ENCODE measurements at places on chromosomes 5 and 9.

GRCh38 chr5:91065496-91065895 lies 317.6 kb downstream of the ARRDC3 start:
- no peak for DNase-seq

DNA sequence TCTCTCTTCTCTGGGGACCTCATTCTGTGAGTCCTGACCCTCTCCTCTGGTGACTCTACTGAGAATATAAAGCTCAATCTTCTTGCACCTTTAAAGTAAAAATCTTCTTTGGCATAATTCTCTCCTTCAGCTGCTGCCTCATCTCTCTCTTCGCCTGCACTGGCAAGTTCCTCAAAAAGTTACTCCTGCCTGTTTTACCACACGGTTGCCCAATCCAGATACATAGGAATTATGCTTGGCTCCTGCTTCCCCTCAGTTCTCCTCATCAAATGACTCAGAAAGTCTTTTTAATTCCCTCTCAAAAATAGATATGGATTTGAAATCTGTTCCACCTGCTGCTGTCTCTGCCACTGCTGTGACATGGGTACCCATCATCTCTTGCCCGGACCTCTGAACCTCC lies 14.4 kb upstream of the HRCT1 start:
- DNase-seq, result no peak

DNA sequence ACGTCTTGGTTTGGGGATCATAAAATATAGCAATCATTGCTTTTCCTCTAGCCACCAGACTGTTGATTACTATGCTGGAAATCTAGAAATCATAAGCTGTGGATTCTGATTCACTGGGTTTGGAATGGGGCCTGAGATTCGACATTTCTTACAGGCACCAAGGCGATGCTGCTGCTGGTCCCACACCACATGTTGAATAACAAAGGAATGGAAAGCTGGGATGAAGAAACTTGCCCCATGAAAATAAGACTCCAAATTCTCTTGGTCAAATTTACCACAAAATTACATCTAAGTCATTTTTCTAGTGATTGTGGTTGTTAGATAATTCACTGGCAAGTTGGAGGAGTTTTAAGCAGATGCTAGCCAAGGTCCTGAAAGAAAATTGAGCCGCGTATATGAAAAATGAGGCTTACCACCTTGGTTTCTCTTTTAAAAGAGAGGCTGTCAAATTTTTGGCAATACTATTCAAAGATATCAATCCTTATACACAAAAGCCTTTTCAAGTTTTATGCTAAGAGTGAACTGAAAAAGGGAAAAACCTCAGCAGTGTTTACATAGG lies 23.0 kb upstream of the MEIKIN start:
- DNase-seq, result no peak

- DNase-seq, result no peak
Observed at GRCh38 chr5:77029376-77029885, 773 bp upstream of the AGGF1 start.

DNA sequence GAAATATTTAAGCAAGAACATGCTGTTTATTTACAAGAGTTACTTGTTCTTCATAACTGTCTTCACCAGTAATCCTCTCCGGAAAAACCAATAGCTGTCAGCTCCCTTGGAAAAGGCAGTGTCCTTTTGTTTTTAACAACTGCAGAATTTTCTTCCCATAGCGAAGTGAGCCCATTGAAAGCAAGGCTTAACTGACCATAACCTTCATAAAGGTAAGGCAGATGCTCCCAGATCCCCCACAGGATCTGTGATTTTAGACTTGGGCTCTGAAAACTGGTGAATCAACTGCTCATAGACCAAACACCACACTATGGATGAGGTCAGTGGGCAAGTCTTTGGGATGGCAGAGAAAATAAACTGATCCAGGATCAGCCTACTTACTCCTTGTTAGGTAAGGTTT lies 155.0 kb downstream of the GLIS3 start:
- DNase-seq, result no peak

DNA sequence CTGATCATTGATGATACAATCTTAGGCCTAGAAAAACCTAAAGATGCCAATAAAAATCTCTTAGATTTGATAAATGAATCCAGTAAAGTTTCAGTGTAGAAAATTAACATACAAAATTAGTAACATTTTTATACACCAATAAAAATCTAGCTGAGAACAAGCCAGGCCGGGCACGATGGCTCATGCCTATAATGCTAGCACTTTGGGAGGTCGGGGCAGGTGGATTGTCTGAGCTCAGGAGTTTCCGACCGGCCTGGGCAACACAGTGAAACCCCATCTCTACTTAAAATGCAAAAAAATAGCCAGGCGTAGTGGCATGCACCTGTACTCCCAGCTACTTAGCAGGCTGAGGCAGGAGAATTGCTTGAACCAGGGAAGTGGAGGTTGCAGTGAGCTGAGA lies 84.4 kb downstream of the SLCO6A1 start:
- DNase-seq, result no peak

GRCh38 chr5:104213216-104213615 lies 650.6 kb upstream of the NUDT12 start:
- no peak for DNase-seq

- no peak for DNase-seq
Observed at GRCh38 chr9:4020038-4020754, 279.7 kb downstream of the GLIS3 start.

Data from activated CD8-positive, alpha-beta memory T cell treated with anti-CD3 and anti-CD28 coated beads for 4 hours (primary cell).